ENCODE measurements at places on chromosomes 6 and 20.

DNA sequence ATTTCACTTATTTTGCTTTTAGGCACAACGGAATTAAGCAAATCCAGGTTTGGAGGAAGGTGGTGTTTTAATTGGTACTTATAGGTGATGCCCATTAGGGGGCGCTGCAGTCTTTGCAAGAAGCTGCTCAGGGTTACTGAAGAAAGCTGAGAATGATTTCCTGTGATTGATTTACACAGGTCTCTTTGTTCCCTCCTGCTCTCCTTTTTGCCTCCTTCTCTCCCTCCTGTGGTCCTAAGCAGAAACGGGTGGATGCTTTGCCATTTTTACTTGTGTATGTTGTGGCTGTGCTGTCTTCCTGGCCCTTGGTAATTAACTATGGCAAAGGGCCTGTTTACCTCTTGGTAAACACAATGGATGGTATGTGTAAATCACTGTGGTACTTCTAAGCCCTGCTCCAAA is 97.8 kb downstream of the ANKS1A start:
- DNase-seq = peak; percentile 93

- peak; percentile 65 for DNase-seq
These were observed 6.2 kb downstream of the SS18L1 start for GRCh38 chr20:62149532-62150309.

- DNase-seq = no peak
These were observed 68.6 kb downstream of the PHF20 start for GRCh38 chr20:35840421-35840820.

GRCh38 chr6:142707255-142707654 is 237.7 kb downstream of the HIVEP2 start:
- no peak for DNase-seq

- DNase-seq = peak; percentile 60
These were observed 499.3 kb downstream of the CDKAL1 start for GRCh38 chr6:21033575-21034026.

GRCh38 chr20:25574411-25574810 is 10.9 kb downstream of the NINL start:
- no peak for DNase-seq
